ENCODE measurements at places on chromosomes 3 and 15. TPM values are rescaled to one million over a fixed set of nuclear protein-coding genes. Genes with fewer than 3 reads are reported as not detected.
A peak's percentile ranks its signal among the peaks of the same experiment; 100 is the strongest.

DNA sequence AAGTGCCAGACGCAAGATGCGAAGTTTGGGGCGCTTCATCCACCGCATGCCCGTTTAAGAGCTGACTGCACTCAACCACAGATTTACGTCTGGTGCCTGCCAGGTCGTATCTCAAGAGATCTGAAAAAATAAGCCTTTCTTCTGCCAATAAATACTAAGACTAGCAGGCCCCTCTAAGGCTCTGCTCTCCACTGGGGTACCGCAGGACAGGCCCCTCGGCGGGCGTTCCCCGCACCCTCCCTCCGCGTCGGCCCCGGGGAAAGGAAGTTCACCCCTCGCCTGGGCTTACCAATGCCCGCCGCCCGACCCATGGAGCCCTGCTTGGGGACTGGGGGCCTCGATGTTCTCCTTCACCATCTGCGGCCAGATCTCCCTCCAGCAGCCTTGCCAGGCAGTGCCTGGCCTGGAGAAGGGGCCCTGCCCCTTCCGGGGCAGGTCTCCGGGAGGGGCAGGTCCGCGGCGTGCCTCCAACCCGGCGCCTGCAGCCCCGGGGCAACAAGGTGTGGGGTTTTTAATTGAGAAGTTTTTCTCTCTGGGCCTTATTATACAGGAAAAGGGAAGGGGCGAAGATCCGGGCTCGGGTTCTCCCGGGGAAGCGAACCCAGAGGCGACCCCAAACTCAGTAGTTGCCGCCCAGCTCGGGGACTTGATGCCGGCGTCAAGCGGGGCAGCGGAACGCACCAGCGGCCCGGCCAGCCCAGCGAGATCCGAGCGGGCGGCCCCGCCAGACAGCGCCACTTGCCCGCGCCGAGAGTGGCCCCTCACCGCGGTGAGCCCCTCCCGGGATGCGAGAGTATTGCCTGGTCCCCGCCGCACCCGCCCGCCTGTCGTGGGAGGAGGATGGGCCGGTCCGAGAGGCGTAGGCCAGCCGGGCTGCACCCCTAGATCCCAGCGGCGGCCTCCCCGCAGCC is 735 bp downstream of the GOLGA8B start:
- no peaks in the 10 kb centered on the region for H3K27me3 ChIP-seq
- peaks cover 48% of the 10 kb centered on the region for H3K4me1 ChIP-seq
- H3K4me3 ChIP-seq: peak overlapping the region; percentile 95
- peak; percentile 35 for DNase-seq
- peak overlapping the region; percentile 89 for H3K27ac ChIP-seq
- H3K36me3 ChIP-seq: peaks cover 29% of the 10 kb centered on the region

- no peak overlapping the region for H3K4me3 ChIP-seq
- H3K27me3 ChIP-seq: peaks cover 18% of the 10 kb centered on the region
- H3K36me3 ChIP-seq: no peaks in the 10 kb centered on the region
- H3K4me1 ChIP-seq: peaks cover 12% of the 10 kb centered on the region
- no peak for DNase-seq
These were observed 45.6 kb upstream of the STRIT1 start for GRCh38 chr3:155339052-155339451.

DNA sequence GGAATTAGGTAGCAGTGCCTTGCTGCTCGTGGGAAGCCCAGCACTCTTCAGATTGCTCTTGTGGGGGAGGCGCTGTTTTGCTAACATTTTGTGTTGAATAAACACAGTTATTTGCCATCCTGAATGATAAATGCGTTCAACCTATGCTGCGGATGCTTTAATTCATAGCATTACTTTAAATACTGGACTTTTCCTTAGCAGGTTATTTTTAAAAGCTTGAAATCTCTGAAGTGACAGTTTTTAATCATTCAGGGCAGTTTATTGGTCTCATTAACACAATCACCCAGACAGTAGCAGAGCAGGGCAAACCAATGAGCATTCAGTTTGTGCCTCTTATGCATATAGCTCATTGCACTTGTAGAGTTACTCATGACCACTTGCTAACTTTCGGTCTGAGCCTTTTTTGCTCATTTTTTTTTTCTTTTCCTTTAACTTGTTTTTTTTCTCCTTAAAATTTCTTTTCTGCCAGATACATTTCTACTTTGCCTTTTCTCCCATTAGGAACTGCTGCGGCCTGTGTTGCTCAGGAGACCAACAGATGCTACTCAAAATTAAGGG is 5.2 kb downstream of the CACNA2D3 start:
- peaks cover 3% of the 10 kb centered on the region for H3K4me1 ChIP-seq
- no peaks in the 10 kb centered on the region for H3K36me3 ChIP-seq
- no peak for DNase-seq
- H3K4me3 ChIP-seq: no peak overlapping the region

GRCh38 chr3:56201407-56201806 is 266.9 kb downstream of the ERC2 start:
- no peaks in the 10 kb centered on the region for H3K27me3 ChIP-seq
- DNase-seq: no peak
- H3K36me3 ChIP-seq: no peaks in the 10 kb centered on the region
- no peak overlapping the region for H3K4me3 ChIP-seq
- no peak overlapping the region for H3K27ac ChIP-seq

DNA sequence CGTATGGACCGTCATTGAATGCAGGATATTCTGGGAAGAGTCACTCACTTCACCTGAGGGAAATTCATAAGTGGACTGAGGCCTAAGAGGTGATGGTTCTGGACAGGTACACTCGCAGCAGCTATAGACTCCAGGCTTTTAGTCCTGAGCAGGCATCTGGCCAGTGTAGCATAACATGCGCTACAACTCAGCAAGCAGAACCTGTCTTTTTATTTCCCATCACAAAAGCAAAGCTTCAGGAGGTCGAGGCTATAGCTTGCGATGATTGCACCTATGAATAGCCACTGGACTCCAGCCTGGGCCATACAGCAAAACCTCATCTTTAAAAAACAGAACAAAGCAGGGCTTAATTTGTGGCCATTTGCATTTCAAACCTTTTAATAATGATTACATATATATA is 185.8 kb downstream of the KCNH8 start:
- DNase-seq: no peak
- H3K36me3 ChIP-seq: no peaks in the 10 kb centered on the region
- no peak overlapping the region for H3K27ac ChIP-seq
- H3K4me3 ChIP-seq: no peak overlapping the region
- H3K4me1 ChIP-seq: no peaks in the 10 kb centered on the region
- H3K27me3 ChIP-seq: no peaks in the 10 kb centered on the region

- DNase-seq: no peak
- no peak overlapping the region for H3K4me3 ChIP-seq
- H3K36me3 ChIP-seq: no peaks in the 10 kb centered on the region
- peaks cover 12% of the 10 kb centered on the region for H3K27me3 ChIP-seq
These were observed 32.9 kb downstream of the CERS3 start for GRCh38 chr15:100495861-100496260.

- H3K36me3 ChIP-seq: no peaks in the 10 kb centered on the region
- no peak for DNase-seq
- H3K4me3 ChIP-seq: no peak overlapping the region
- H3K4me1 ChIP-seq: no peaks in the 10 kb centered on the region
These were observed 272.9 kb upstream of the KCNMB2 start for GRCh38 chr3:178263236-178263916.

- H3K27me3 ChIP-seq: peaks cover 7% of the 10 kb centered on the region
- no peak for DNase-seq
- peaks cover 2% of the 10 kb centered on the region for H3K4me1 ChIP-seq
- no peak overlapping the region for H3K27ac ChIP-seq
- H3K4me3 ChIP-seq: no peak overlapping the region
- no peaks in the 10 kb centered on the region for H3K36me3 ChIP-seq
These were observed 1.4 kb upstream of the PRSS50 start for GRCh38 chr3:46719044-46719565.

DNA sequence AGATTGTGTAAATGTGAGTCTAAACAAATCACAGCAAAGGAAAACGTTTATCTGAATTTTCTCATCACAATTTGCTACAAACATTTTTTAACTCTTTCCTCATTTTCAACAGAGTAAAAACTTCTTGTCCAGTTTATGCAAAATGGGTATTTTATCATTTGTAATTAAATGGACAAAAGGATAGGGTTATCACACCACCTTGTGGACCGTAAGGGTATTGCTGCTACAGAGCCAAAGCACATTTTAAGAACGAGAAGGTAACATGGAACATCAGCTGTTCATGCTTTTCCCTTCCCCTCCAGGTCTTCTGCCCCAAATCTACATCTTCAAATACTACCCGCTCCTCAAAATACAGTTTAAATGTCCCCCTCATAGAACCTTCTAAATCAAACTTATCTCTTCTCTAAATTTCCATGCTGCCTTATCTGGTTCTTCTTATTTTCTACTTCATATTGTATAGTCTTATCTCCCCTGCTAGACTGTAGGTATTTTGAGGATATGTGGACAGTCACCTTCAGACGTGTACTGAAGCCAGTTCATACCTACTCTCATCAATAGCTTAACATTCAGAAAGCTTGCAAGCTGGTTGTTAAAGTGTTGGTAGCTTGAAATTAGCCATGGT is 12.8 kb upstream of the SETMAR start:
- peaks cover 22% of the 10 kb centered on the region for H3K27me3 ChIP-seq
- H3K36me3 ChIP-seq: no peaks in the 10 kb centered on the region
- no peaks in the 10 kb centered on the region for H3K4me1 ChIP-seq
- no peak for DNase-seq

DNA sequence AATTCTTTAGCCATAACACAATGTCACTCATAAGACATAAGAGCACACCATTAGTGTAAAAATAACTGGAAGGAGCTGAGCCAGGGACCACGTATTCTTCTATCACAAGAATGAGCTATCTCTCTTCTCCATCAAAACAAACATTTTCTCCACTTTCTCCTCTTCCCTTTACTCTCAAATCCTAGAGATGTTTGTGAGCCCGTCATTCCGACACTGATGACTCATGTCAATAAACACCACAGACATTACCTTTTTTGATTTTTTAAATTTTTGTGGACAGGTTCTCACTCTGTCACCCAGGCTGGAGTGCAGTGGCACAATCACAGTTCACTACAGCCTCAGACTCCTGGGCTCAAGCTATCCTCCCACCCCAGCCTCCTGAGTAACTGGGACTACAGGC is 86.6 kb downstream of the MEX3B start:
- no peak overlapping the region for H3K27ac ChIP-seq
- no peaks in the 10 kb centered on the region for H3K4me1 ChIP-seq
- no peak overlapping the region for H3K4me3 ChIP-seq
- no peak for DNase-seq
- H3K36me3 ChIP-seq: no peaks in the 10 kb centered on the region

GRCh38 chr3:114864970-114865369 is 282.1 kb downstream of the ZBTB20 start:
- peaks cover 8% of the 10 kb centered on the region for H3K4me1 ChIP-seq
- no peak overlapping the region for H3K4me3 ChIP-seq
- no peaks in the 10 kb centered on the region for H3K36me3 ChIP-seq
- H3K27me3 ChIP-seq: no peaks in the 10 kb centered on the region
- no peak overlapping the region for H3K27ac ChIP-seq

- H3K4me1 ChIP-seq: no peaks in the 10 kb centered on the region
- no peaks in the 10 kb centered on the region for H3K36me3 ChIP-seq
- H3K27me3 ChIP-seq: peaks cover 11% of the 10 kb centered on the region
- DNase-seq: no peak
These were observed 146.6 kb upstream of the TPM1 start for GRCh38 chr15:62895905-62896316.

DNA sequence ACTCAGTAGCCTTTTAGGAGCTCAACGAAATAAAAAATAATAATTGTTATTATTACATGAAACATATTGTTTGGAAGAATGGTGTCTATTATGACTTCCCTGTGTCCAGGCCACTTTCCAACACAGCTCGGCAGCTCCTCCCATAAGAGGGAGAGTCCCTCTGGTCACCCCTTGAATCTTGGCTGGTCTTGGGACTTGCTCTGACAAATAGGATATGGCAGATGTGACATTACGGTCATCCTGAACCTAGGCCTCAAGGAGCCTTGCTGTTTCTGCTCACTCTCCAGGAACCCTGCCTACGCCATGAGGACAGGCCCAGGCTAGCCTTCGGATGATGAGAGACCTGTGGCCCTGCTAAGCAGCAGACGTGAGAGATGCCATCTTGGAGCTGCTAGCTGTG is 71.8 kb downstream of the OXNAD1 start:
- peaks cover 55% of the 10 kb centered on the region for H3K36me3 ChIP-seq
- no peak for DNase-seq
- no peaks in the 10 kb centered on the region for H3K27me3 ChIP-seq

DNA sequence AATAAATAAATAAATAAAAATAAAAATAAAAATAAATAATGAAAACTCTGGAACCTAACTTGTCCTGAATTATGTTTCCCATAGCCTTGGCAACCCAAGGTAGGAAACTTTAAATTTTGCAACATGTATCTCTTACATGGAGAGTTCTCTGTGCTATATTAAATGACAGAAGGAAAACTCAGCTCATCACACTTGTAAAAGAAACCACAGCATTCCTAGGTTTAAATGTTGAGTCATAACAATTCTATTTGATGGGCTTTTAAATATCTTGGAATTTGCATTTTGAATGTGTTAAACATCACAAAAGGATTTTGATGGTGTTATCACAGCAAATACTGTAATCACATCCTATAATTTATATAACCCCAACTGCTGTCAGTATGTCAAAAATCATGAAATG is 144.2 kb downstream of the LRTM1 start:
- no peaks in the 10 kb centered on the region for H3K4me1 ChIP-seq
- no peak for DNase-seq
- H3K36me3 ChIP-seq: no peaks in the 10 kb centered on the region
- no peaks in the 10 kb centered on the region for H3K27me3 ChIP-seq

Gene SETMAR
- total RNA-seq: 16.0 TPM

Gene LSAMP
- total RNA-seq: not detected

Gene MKRN3
- 1.0 TPM for total RNA-seq

Gene PPP1R14D
- not detected for total RNA-seq

Gene SLC22A14
- total RNA-seq: not detected

Gene GOLGA6D
- total RNA-seq: not detected

Gene CCDC14
- total RNA-seq: 51.7 TPM

Gene POLR2M
- total RNA-seq: 45.2 TPM

Gene TJP1
- not detected for total RNA-seq

Gene TM4SF4
- not detected for total RNA-seq

Gene SLC28A2
- total RNA-seq: not detected

Gene ZDHHC23
- total RNA-seq: 2.6 TPM

All from activated T-helper 2 cell treated with anti-CD3 and anti-CD28 coated beads, Interferon-gamma antibody, Interleukin-2, Interleukin-4, amounts not matched to agents 10 μg/mL and 5 μg/mL and 100 μg/mL, durations not matched to agents 14 hours and 24 hours and 36 hours (primary cell).